NCI-H1092 treated with DMSO at 0.1 percent for 48 hours (cell line): ENCODE measurements at places on chromosomes 12 and 14.

GRCh38 chr12:69046920-69047319 is 113.9 kb upstream of the CPM start:
- DNase-seq, result no peak

DNA sequence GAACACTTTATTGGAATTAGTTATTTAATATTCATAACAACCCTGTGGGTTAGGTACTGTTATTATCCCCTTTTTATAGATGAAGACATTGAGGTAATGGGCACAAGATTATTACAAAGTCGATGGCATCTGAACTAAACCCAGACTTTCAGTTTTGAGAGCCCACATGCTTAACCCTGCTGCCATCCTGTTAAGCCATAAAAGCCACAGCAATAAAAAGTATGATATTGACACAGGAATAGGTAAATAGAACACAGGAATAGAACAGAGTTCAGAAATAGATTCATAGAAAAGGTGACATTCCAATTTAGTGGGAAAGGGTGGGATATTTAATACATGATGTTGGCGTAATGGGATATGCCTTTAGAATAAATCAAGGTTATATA is 119.8 kb downstream of the SLC38A1 start:
- DNase-seq, result no peak

DNA sequence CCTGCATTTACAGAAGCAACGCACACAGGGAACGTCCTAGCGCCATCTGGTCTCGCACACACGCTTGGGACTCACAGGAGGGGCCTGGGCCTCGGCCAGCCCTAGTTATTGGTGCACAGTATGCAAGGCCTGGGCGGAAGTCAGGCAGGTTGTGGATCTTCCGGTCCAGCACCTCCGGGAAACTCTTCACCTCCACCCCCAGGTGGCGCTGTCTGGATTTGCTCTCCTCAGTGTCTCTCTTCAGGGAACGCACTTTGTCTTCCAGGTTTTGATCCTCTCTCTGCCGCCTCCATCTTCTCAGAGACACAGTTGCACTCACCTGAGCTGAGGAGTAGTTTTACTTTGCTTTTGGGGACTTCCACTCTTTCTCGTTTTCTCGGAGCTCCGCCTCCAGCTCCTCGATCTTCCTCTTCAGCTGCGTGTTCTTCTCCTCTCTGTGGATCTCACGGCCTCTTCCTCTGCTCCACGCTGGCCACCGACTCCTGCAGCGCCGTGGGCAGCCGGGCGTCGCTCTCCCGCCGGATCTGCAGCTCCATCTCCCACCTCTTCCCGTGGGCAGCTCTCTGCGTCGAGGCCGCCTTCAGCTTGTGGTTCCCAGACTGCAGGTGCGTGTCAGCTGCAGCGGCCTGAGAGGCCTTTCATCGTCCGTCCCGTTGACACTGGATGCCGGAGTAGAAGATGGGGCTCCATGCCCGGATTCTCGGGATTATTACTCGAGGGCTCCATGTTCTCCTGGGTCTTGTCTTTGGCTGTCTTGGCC is 933.8 kb downstream of the TMEM121 start:
- DNase-seq, result no peak

- no peak for DNase-seq
Measured at GRCh38 chr14:66092206-66092605, 394.0 kb upstream of the CCDC196 start.

DNA sequence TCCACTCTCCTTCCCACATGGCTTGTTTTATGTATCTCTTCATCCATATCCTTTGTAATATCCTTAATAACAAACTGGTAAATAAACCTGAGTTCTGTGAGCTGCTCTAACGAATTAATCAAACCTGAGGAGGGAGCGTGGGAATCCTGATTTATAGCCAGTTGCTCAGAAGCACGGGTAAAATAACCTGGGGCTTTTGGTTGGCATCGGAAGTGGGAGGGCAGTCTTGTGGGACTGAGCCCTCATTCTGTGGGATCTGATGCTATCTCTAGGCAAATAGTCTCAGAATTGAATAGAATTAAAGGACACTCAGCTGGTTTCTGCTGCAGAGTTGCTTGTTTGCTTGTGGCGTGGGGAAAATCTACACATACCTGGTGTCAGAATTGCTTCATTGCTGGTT is 17.5 kb upstream of the LDHB start:
- DNase-seq, result no peak

DNA sequence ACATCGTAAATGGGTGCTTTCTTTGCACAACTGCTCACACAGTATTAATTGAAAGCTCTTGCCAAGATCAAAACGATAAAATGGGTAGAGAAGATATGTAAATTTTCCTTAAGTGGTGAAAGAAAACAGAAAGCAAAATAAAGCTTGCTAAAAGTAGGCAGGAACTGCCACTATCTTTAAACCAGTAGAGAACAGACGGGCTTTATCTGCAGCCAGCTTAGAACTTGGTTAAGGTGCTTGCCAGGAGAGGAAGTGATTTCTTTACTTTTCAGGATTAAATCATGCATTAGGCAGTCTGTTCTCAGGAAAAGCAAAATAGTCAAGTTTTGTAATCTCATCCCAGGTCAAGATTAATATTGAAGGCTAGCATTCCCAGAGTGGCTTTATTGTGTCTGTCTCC is 56.9 kb upstream of the CCDC175 start:
- no peak for DNase-seq

GRCh38 chr14:55936691-55937090 is 181.5 kb upstream of the PELI2 start:
- no peak for DNase-seq

DNA sequence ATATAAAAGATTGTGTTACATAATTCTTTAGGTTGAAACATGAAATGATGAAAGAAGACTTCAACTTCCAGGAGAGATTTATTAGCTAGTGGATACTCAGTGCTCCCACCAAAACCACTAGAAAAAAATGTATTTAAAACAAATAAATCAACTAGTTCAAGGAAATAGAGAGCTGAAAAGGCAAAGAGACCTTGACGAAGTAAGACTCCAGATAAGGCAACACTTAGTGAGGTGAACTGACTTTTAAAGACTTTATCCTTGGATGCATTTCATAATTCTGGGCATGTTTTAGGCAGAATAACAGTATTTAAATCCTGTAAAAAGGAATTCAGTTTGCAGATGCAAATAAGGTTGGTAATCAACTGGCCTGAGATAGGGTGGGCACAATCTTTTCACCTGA is 1150.7 kb downstream of the FSCB start:
- no peak for DNase-seq

DNA sequence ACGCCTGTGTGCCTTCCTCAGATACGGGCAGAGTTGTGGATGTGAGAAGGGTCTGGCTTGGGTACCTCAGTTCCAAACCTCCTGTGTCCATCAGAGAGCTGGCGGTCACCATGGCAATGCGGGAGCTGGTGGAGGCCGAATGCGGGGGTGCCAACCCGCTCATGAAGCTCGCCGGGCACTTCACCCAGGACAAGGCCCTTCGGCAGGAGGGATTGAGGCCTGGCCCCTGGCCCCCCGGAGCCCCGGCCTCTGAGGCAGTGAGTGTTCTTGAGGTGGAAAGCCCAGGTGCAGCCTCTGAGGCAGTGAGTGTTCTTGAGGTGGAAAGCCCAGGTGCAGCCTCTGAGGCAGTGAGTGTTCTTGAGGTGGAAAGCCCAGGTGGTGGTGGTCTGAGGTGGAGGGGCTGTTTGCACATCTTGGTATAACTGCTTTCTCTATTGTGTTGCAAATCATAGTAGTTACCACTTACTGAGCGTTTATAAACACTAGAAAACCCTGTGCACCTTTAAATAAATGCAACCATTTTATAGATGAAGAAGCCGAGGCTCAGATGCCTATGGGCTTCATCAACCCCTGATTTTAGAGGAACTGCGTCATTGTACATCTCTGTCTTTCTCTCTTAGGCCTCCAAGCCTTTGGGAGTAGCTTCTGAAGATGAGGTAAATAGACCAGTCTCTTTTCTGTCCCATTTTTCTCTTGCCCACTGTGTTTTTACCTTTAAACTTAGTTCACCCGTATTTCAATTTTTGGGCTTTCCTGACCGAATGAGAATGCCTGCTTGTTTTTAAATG is 976 bp downstream of the PEX5 start:
- peak; percentile 35 for DNase-seq

GRCh38 chr14:34014936-34015335 is 64.1 kb upstream of the EGLN3 start:
- no peak for DNase-seq

DNA sequence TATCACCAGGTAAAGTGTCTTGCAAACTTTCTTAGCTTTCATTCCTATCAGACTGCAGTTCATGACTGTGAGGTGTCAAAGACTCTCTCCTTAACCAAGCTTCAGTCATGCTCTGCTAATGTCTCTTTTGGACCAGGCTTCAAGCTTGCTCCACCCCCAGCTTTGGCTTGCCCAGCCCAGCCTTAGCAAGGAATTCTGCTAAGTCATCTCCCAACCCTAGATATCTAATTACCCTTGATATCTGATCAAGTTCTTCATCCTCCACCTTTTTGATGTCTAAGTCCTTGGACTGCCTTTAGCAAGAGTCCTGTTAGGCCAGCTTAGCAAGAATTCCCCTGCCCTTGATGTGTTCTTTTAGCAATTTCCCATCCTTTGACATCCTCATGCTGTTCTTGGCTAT is 108.9 kb upstream of the FGD4 start:
- DNase-seq, result no peak

GRCh38 chr14:77406718-77407117 is 16.6 kb downstream of the NOXRED1 start:
- no peak for DNase-seq

DNA sequence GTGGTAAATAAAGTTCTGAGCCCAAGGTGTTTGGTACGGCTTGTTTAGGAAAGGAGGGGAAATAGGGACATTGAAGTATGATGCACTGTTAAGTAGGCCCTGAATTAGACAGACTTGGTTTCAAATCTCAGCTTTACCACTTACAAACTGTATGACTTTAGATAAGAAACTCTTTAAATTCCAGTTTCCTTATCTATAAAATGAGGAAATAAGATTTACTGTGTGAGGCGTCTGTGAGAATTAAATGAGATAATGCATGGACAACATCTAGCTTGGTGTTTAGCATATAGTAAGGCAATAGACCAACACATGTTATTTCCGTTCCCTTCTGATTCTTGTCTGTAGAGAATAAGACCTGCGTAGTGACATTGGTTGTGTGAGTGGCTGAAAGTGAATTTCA is 7.0 kb downstream of the NCKAP1L start:
- DNase-seq, result no peak

DNA sequence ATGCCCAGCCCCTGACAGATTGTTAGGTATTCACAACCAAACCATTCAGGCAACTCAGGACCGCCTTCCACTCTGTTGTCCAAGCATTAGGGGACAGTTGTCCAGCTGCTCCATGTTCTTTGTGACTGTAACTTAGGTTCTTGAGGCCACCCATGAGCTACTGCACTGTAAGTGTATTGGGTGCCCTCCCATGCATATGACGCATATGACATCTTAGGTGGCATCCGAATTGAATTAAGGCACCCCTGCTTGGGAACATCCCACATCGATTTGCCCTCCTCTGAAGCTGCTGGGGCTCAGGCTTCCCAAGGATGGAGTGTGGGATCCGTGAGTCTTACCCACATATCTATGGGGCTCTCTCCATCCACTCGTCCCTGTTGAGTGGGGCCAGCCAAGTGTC is 17.7 kb downstream of the RFLNA start:
- no peak for DNase-seq

DNA sequence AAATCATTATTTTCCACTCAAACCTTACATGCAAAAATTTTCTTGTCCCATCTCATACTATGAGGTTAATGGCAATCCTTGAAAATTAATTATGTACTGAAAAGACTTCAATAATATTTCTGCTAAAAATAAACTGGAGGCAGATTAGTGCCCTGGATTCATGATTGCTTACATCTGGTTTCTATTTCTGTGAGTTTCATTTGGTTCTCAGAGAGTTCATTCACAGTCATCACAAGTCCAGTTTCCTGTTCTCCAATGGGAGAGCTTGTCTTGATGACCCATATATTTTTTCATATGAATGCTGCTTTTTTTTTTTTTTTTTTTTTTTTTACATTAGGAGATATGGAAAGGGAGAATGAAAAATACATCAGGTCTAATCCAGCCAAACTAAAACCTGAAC is 6.6 kb upstream of the PTHLH start:
- no peak for DNase-seq

GRCh38 chr12:66500841-66501240 is 178.0 kb downstream of the GRIP1 start:
- DNase-seq, result no peak

DNA sequence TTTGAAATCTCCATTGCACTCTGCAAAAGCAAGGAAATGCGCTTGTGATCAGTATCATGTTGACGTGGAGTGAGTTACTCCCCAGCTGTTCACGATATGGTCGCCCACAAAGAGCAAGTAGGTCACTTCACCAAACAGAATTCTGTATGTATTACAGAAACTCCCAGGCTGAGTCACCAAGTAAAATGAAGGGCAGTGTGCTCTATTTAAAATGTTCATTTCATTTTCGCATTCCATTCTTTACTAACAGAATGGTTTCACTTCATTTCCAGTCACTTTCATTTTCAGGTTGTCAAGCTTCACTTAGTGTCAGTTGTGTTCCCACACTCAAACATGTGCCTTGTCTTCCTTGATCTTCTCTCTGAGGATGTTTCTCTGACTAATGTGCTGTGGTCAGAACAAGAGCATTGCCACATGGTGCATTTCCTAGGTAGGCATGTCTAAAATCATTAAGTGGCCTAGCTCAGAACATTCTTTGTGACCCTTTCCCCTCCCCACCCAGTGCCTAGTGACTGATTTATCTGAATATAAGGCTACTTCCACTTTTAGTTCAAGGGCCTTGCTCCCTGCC is 391.2 kb downstream of the RAD51B start:
- DNase-seq, result no peak

DNA sequence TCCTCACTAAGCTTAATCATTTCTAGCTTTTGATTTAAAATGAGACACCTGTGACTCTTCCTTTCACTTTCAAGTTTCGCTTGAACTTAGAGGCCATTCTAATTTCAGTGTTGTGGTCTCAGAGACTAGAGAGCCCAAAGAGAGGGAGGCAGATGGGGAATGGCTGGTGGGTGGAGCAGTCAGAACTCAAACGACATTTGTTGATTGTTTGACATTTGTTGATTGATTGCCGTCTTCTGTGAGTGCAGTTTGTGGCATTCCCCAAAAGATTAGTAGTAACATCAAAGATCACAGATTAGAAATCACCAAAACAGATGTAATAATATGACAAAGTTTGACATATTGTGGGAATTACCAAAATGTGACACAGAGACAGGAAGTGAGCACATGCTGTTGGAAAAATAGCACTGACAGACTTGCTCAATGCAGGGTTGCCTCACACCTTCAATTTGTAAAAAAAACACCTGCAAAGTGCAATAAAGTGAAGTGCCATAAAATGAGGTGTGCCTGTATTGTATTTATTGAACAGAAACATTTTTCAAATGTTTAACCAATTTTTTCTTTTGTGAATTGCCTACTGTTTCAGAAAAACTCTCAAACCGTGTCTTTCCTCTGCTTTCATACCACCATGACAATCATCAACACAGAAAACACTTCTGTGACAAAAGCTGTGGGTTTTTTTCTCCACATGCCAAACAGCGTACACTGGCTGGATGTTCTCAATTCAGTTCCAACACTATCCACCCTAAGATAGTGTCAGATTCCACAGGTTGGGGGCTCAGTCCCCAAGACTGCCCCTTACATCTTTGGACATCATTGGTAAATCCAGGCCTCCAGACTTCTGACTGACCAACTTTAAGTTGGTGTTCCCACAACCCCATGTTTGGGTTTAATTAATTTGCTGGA is 376.3 kb upstream of the RGS6 start:
- DNase-seq, result no peak

GRCh38 chr14:105496831-105497591 is 6.0 kb downstream of the TEDC1 start:
- DNase-seq, result no peak
